Fibroblast of the aortic adventitia (primary cell): ENCODE measurements at places on chromosomes 5 and 9. TPM values are rescaled to one million over a fixed set of nuclear protein-coding genes. Genes with fewer than 3 reads are reported as not detected.

CD14 gene
- total RNA-seq, result 0.36 and 4.4 TPM in 2 replicates

SCGB3A1 gene
- not detected in 2 replicates for total RNA-seq

CXCL14 gene
- 0.18 and 0.33 TPM in 2 replicates for total RNA-seq

ZDHHC11B gene
- under 0.01 and 0.74 TPM in 2 replicates for total RNA-seq

FOXD4L3 gene
- total RNA-seq, result 0.09 TPM in 1 of 2 replicates, not detected in the other

GAPVD1 gene
- 52.7 and 53.1 TPM in 2 replicates for total RNA-seq

SLC22A5 gene
- total RNA-seq, result 6.5 TPM in 2 replicates

HAND1 gene
- not detected in 2 replicates for total RNA-seq

CDX1 gene
- 0.18 and 0.65 TPM in 2 replicates for total RNA-seq

C5orf34 gene
- total RNA-seq, result 2.2 and 10.4 TPM in 2 replicates

DNA sequence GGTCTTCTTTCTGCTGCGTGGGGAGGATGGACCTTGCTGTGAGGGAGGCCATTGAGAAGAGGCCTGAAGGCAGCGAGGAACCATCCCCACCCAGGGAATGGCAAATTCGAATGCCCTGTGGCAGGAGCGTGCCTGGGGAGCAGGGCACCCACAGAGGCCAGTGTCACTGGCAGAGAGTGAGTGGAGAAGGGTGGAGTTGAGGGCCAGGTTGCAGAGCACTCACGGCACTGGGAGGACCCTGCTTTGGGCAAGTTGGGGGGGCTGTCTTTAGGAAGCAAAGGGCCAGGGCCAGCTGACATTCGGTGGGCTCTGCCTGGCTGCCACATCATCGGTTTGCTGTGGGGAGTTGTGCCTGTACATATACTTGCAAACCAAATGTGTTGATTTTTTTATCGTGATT is 47.2 kb downstream of the SYK start:
- no peak for DNase-seq

DNA sequence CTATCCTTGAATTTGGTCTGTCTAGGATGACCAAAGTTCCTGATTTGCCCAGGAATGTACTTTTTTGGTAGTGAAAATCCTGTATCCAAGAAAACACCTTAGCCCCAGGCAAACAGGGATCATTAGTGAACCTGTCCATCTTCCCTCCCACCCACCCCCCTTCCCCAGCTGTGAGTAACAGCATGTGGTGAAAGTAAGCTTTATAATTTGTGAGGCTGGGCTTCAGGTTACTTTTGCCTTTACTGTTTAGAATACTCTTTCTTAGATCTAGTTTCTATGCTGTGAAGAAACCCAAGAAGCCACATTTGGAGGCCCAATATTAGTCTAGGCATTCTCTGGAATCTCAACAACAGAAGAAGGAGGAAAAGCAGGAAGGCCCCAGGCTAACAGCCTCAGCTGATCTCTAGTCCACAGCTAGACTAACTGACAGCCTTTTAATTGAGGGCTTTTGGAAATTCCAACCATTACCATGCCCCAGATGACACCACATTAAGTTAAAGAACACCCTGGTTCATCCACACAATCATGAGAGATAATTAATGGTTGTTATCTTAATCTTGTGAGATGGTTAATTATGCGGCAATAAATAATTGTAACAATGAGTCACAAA is 703.0 kb upstream of the NUDT12 start:
- no peak for DNase-seq

GRCh38 chr9:123265833-123266232 is 2.6 kb downstream of the STRBP start:
- DNase-seq, result no peak

GRCh38 chr5:29218138-29218537 is 1975.3 kb upstream of the CDH6 start:
- no peak for DNase-seq

DNA sequence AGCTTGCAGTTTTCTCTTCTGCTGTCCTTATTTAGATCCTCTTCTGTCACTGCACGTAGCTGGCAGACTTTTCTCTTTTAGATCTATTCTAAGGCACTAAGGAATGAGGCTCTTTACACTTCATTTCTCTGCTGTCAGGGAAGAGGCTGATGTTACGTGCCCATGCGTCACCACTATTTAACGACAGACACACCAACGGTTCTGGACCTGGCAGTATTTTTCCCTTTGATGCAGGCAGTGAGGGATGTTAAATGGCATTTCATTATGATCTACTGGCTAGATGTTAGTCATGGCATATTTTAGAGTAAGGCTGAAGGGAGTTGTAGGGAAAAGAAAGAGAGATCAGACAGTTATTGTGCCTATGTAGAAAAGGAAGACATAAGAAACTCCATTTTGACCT is 8.2 kb upstream of the CRHBP start:
- DNase-seq, result no peak

GRCh38 chr9:121199921-121200320 is 1.7 kb downstream of the RAB14 start:
- DNase-seq, result no peak

GRCh38 chr9:94554439-94555331 is at the start of gene PCAT7:
Gene PCAT7, plus strand, starts transcription at chr9:94555083.
- peak; percentile 32 for DNase-seq

DNA sequence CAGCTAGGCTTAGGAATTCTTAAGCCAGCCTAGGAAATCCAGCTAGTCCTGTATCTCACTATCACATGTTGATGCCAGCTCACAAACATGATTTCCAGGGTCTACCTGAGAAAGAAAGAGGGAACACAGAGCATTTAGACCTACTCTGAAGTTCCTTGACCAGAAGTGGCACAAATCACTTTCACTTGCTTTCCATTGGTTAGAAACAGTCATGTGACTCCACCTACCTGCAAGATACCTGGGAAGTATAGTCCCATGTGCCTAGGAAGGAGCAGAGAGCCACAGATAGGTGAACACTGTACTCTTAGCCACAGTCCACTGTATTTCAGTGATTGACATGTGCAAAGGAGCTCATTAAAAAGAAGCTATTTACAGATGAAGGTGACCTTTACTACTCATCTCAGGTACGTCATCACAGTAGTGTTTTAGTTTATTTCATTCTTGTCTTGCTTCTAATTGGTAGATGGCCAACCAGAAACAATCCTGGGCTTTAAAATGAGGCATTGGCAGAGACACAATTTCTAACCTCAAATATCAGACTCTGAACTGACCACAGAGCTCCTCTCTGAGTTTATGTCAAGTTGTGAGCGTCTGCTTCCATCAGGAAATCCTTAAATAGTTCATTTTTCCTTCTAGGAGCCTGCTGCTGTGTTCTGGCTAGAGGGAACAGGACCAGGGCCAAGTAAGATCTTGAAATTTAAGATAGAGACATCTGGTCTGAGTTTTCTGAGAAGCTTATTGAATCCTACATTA is 340.7 kb downstream of the TLE4 start:
- DNase-seq, result peak; percentile 38

DNA sequence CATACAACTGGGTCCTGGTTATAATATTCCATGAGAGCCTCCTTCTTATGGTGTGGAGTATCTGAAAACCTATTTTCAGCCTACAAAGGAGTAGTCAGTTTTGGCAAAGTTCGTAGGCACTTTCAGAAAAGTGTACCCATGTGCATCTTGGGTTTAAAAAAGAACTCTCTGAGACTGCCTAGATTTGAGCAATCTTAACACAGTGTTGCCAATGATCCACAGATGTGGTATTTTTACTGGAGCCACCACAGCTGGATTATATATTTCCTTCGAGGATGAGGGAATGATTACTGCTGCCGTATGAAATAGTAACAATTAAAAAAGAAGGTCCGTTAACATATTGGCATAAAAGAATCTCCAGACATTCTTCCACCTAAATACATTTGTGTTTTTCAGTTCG is 1.1 kb downstream of the PALM2AKAP2 start:
- DNase-seq, result peak; percentile 45

- DNase-seq, result no peak
Measured at GRCh38 chr9:5850724-5851122, 17.8 kb upstream of the ERMP1 start.

GRCh38 chr5:66436721-66437120 is 159.5 kb upstream of the MAST4 start:
- DNase-seq, result no peak

DNA sequence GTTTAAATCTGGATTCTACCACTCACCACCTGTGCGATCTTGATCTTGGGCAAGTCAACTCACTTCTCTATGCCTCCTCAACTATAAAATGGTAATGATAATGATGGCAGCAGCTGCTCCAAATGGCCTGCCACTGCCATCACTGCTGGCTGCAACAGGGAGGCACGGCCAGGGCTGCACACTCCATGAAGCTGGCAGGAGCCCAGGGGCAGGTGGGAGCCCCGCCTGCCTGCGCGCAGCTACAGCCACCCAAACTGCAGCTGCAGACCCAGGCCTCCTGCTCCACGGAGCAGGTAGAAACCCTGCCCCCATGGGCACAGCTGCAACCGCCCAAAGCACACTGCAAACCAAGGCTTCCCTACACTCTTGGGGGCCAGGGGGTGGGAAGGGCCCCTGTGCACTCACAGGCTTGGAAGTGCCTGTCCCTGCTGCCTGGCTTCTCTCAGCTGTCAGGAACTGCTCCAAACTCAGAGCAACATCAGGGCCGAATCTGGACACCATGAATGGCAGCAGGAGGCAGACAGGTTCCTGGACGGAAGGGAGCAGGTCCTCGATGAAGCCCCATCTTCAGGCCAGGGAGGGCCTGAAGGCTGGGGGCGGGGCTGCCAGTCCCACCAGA is 57.6 kb downstream of the PRELID2 start:
- DNase-seq, result no peak

GRCh38 chr5:34530637-34531036 is 125.5 kb upstream of the RAI14 start:
- DNase-seq, result peak; percentile 93

- DNase-seq, result peak; percentile 48
Measured at GRCh38 chr9:10045598-10045997, 567.2 kb downstream of the PTPRD start.

DNA sequence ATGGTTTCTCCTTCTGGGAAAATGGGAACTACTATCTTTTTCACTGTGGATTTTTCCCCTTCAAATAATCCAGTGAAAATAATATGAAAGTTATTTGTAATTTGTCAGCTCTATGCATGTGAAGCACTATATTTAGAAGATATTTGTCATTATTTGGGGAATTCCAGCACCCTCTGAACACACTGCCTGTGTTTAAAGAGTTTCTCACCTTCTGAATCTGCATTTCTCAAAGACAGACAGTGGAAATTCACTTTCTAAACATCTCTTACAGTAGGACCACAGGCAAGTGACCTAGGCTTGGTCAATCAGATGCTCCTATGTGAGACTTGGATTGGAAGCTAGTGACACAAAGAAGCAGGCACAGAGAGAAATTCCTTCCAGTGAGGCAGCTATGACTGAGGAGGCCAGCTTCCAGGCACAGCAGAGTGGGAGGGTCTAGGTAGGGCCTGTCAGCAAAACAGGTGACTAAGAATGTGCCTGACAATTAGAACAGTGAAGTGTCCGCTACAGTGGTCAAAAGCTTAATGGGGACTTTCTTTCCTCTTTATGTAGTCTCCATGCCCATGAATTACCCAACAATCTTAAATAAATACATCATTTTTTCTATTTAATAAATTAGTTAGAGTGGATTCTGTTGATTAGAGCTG is 167.2 kb downstream of the HMHB1 start:
- no peak for DNase-seq

DNA sequence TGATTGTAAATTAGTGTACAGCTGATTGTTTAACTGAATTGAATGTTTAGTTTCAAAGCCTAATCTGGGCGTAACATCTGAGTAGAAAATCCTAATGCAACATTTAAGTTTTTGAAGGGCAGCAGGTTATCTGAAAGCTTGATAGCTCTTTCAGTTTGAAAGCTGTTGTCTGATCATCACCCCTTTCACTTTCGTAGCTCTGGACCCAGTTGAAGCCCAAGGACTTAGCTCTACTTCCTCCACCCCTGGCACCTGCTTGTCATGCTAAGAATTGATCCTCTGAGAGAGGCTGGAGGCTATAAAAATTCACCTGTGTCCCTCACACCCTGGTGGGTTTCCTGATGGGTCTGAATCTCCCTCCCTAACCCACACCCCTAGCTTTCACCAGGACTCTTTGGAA is 86.0 kb downstream of the ZFAND5 start:
- no peak for DNase-seq

DNA sequence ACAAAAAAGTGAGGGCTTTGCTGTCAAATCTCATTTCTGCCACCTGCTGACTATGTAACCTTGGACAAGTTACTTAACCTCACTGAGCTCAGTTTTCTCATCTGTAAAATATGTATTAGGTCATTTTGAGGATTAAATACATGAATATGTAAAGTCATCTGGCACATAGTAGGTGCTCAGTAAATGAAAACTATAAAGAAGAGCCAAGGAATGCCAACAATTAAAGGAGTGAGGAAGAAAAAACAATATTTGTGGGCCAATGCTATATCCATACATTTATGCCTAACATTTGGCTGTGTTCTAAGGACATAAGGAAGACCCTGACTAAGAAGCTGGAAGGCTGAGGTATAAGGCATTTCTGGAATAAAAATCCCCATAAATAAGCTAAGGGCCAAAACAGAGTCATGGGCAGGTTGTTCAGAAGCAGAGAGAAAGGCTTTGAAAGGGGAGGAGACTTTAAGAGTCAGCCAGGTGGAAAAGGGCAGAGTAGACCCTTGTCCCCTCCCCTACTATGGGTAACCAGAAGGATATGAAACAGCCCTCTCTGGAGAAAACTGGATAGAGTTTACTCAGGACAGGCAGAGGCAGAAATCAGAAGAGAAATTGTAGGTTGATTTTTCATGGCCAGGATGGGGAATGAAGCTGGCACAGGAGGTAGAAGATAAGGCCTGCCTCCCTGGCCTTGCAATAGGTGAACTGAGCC is 47.6 kb upstream of the SIL1 start:
- DNase-seq, result no peak

DNA sequence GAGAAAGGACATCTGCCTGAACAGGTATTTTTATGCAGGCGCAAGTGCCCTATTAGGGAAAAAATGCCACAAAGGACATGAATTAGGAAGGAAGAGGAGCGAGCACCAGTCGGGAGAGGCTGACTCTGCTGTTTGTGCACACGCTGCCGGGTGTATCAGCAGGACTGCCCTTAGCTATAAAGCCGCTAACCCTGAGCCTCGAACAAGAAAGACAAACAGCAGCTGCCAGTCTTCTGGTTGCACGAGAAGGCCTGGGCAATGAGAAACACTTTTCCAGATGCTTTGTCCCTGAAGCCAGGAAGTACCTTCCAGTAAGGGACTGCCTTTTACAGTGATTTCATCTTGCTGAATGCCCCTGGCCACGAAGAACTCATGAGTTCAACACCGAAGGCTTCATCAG is 12.6 kb downstream of the QSOX2 start:
- no peak for DNase-seq

GRCh38 chr9:137552022-137552768 is 516 bp downstream of the MRPL41 start:
- DNase-seq, result peak; percentile 7

DNA sequence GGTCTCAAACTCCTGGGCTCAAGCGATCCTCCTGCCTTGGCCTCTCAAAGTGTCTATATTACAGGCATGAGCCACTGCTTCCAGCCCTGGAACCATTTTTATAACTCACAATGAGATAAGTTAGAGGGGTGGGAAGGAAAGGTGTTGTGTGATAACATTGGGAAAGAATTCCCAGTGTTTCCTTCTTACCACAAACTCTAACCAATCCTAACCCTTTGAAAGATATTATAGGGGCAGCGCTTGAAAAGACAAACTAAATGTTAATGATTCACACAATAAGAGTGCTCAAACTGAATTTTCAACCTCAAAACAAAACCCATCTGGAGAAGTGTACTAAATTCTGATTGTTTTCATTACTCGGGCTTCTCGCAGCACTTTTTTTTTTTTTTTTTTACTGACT is 109.7 kb downstream of the TSSK1B start:
- no peak for DNase-seq
